ENCODE measurements at places on chromosomes 12 and 14.

DNA sequence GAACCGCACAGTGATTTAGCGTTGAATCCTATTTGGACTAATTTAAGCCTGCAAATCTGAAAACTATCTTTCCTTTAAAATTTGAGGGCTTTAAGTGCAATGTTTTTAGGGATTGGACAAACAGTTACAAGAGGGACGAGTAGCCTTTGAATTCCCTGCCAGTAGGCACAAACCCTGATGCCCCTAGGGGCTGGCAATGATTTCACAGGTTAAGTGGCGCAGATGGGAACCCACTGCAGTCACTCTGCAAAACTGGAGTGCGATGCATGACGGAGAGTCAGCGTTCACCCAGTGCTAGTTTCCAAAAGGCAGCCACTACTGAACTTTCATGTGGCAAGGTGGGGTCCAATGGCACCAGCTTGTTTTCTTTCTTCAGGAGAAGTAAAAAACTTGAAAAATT is 99.4 kb upstream of the FRMD6 start:
- DNase-seq: no peak

DNA sequence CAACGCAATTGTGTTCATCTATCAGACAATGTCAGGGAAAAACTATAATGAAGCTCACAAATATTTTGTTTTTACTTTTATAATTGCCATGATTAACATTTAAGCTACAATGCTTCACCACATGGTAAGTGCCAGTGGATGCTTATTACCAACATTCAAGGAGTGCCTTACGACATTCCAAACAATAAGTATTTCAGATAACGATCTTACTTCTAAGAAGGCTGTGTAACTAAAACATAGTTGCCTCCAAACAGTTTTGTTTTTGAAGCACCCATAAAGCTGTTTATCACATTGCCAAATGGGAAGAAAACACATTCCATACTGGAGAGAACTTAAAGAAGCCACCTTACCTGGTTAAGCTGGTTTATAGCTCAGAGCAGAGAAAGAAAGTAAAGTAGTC is 78.8 kb downstream of the RPS6KA5 start:
- no peak for DNase-seq

DNA sequence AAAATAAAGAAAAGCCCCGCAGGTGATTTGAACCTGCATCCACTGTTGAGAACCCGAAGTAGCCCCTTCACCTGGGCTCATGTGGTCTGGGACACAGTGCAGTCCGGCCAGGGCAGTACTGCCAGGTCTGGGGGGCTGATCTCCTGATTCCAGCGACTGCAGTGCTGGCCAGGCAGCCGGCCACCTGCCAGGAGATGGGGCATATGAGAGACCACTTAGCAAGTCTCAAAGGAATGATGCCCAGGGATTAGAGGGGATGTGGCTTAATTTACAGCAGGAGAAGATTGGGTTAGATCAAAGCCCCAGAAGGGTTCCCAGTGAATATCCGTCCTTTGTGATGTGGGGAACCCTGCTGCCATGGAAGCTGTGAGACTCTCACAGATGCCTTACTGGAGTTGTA is 113.3 kb downstream of the PRMT8 start:
- DNase-seq: no peak

DNA sequence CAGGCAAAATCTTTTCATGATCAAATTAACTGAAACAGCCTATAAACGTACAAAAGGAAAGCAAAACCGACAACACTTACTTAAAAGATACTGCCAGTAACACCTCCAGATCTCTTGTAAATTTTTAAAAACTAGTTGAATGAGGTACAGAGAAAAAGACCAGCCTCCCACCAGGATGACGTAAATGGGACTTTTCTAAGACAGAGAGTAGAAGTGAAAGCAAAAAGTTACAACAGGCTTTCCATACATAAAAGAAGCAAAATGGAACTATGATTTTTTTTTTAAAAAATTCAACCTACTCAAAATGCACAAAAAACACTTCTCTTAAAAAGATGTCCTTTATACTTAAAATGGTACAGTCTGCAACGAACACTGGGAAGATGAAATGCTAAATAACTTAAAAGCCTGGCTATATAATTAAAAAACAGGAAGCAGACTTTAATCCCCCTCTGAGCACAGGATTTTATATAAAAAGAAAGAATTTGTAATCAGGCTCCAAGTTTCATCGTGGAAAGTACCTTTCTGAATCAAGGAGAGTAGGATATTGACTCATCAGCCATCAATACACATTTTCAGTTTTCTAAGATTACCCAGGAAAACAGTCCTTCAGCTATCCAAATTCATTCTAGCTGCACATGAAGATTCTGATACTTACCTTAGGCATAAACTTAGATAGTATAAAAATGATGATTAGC is 14.2 kb upstream of the MYO1A start:
- DNase-seq: no peak

DNA sequence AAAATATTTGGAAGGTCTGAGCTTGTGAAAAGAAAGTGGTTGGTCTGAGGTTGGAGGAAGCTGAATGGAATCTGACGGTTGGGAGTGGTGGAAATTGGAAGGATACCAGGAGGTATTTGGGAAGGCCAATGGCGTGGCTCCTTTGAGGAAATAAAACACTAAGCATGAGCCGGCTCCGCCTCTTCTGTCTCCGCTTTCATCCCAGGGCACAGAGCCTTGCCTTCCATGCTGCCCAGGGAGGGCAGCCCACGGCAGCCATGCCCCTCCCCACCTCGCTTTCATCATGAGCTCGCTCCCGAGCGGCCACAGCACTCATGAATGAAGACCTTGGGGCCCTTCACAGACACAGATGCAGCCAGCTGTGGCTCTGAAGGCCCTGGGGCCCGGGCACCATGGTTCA is 36.2 kb downstream of the HSP90AA1 start:
- no peak for DNase-seq

- DNase-seq: no peak
These were observed 50.6 kb downstream of the TSPAN11 start for GRCh38 chr12:30977124-30977523.

GRCh38 chr14:38743966-38744584 is 359.0 kb downstream of the SEC23A start:
- DNase-seq: no peak

- peak; percentile 64 for DNase-seq
These were observed 138.1 kb downstream of the BCL11B start for GRCh38 chr14:99133636-99134515.

DNA sequence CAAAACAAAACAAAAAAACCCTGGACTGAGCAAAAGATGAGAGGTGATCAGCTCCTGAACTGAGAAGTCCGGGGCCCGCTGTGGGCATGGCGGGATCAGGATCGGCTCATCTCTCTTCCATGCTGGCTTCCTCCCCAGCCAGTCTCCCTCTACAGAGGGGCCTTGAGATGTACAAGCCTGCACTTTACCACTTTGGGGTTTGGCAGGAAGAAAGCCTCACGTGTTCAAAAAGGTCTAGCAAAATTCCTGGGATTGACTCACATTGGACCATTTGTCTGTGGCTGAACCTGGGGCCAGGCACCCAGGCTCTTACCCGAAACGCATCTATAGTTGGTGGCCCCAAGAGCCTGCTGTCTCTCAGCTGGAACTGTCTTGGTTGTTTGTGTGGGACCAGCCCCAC is 89.0 kb downstream of the SLC24A4 start:
- DNase-seq: no peak

- no peak for DNase-seq
These were observed 74.4 kb upstream of the SYT1 start for GRCh38 chr12:78790148-78790547.

DNA sequence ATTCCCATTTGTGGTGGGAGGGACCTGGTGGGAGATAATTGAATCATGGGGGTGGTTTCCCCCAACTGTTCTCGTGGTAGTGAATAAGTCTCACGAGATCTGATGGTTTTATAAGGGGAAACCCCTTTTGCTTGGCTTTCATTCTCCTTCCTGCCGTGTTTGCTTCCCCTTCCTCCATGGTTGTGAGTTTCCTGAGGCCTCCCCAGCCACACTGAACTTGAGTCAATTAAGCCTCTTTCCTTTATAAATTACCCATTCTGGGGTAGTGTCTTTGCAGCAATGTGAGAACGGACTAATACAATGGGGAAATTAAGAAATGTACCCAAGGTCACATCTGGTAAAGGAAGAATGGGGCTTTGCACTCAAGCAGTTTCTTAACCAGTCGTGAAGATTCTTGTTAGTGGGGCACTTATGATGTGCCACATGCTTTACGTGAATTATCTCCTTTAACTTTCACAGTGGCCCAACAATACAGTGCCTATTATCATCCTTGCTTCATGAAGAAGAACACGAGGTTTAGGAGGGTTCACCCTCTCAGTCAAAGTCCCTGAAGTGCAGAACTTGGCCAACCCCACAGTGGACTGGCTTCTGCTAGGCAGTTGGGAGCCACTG is 234.3 kb downstream of the EFCAB11 start:
- no peak for DNase-seq

DNA sequence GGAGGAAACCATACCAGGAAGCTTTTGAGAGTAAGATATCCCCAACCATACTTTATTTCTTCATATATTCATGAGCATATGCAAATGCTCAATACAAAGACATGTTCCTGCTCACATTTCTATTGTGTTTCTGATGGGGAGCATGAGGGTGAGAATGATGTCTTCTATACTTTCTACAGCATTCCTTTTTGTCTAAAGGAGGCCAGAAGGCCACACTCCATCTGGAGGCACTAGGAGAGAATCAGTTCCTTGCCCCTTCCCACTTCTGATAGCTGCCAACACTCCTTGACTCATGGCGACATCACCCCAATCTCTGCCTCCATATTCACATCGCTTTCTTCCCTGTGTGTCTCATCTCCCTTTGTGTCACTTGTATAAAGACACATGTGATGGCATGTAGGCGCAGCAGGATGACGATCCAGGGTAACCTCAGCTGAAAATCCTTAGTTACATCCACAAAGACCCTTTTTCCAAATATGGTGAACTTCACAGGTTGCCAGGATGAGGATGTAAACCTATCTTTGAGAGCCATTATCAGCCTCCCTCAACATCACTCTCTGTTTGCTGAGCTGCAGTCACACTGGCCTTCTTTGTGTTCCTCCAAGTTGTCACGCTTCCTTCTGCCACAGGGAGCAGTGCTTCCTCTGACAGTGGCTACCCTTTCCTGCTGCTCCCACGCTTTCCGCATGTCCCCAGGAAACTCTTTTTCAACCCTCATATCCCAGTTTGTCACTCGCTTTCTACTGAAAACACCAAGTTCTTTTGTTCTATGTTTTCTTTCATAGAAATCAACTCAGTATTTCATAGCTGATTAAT is 96.9 kb downstream of the STXBP6 start:
- no peak for DNase-seq

- no peak for DNase-seq
These were observed 287.6 kb downstream of the CEP128 start for GRCh38 chr14:80653956-80654355.
